Left kidney (tissue), 8 donors: ENCODE measurements at places on chromosomes 1 and 21.

DNA sequence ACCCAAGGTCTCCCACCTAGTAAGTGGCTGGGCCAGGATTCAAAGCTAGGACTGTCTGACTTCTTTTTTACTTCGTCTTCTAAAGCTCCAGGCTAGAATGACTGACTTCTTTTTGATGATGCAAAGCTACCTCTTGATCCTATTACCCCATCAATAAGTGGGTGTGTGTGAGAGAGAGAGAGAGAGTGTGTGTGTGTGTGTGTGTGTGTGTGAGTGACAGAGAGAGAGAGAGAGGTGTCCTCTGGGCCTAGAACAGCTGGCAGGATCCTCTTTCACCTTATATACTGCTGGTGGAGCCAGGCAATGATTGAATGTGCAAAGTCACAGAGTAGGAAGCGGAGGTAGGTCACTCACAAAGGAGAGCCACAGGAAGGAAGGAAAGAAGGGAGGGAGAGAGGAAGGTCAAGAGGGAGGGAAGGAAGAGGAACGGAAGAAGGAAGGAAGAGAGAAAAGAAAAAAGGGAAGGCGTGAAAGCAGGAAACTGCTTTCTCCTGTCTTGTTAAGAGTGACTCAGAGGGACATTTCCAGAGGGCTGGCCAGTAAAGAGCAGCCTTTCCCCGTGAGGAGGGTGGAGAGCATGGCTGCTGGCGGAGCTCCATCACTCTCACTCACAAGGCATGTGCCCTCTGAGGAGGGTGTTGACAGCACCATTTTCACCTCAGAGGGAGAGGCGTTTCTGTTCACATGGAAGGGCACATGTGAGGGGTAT, 68.9 kb downstream of the CDC7 start:
- no peak for DNase-seq

DNA sequence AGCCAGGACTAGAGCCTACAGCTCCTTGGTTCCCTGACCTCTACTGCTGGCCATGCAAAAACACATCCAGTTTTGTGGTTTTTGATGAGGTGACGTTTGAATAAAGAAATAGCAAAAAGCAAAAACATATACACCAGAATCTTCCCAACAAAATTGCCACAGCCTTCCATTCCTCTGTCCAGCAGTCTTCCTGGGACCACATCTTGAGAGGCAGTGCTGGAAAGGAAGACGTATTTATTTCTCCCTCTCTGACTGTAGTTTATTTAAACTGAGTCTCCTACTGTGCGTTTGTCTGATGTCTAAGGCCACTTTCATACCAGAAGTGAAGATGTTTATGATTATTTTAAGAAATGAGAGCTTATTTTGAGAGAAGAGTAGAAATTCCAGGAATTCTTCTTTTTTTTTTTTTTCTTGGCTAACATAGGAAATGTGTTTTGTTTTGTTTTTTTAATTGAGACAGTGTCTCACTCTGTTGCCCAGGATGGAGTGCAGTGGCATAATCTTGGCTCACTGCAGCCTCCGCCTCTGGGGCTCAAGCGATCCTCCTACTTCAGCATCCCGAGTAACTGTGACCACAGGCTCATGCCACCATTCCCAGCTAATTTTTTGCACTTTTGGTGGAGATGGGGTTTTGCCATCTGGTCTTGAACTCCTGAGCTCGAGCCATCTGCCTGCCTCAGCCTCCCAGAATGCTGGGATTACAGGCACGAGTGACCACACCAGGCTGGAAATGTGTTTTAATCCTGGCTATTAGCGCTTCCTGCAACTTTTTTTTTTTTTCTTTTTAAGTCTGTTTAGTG, 118.5 kb downstream of the ITSN1 start:
- no peak for DNase-seq

GRCh38 chr1:167924102-167924501, 10.2 kb upstream of the ADCY10 start:
- no peak for DNase-seq

DNA sequence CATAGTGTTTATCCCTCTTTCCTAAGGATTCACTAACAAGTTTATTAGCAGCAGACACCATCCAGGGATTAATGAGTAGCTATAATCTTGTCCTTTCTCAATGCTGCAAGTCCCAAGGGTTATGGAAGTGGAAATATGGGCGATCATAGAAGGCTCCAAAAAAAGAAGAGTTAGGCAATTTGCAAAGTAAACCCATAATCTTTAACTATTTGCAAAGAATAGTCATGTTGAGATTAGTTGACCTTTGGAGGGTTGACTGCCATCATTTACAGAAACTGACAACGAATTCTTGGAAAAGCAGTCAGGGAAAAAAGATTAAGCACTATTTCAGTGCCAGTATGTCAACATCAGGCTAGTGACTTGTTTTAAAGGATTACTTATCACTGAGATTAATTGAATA, 169.9 kb downstream of the KCNT2 start:
- no peak for DNase-seq

- no peak for DNase-seq
Observed at GRCh38 chr1:90452491-90452890, 264.6 kb downstream of the BARHL2 start.

DNA sequence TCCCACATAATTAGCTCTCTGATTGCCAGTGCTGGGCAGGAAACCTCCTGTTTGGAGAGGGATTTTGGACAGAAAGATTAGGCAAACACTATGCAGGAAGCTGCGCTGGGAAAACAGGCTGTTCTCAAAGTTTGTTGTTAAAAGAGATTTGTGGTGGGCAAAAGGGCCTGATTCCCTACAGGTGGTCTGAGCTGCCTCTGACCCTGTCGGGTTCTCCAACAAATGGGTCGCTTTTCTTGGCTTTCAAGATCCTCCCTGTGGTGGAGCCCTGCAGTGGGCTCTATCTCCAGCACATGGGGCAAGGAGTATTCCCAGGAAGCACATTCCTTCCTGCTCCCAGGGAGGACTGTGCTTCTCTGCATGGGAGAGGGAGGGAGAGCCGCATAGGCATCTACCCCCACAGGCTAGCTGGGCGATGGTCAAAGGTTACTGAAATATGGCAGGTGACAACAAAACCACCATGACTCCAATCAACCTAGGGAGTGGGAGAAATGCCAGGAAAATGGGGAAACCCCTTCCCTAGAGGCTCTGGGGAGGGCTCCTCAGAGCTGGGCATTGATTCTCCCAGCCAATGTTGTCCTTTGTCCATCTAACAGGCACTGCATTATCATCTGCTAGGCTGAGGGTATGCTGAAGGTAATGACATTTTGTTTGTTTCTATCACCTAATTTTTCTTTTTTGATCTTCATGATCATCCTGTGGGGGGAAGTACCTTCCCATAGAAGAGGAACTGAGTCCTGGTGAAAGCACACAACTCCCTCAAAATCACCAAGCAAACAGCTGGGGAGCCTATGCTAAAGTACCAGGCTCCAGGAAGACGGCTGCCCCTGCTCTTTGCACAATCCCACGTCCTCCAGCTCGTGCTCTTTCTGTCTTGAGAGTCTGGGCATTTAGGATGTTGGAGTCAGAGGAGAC, 85.3 kb downstream of the PLXNA2 start:
- DNase-seq: no peak

DNA sequence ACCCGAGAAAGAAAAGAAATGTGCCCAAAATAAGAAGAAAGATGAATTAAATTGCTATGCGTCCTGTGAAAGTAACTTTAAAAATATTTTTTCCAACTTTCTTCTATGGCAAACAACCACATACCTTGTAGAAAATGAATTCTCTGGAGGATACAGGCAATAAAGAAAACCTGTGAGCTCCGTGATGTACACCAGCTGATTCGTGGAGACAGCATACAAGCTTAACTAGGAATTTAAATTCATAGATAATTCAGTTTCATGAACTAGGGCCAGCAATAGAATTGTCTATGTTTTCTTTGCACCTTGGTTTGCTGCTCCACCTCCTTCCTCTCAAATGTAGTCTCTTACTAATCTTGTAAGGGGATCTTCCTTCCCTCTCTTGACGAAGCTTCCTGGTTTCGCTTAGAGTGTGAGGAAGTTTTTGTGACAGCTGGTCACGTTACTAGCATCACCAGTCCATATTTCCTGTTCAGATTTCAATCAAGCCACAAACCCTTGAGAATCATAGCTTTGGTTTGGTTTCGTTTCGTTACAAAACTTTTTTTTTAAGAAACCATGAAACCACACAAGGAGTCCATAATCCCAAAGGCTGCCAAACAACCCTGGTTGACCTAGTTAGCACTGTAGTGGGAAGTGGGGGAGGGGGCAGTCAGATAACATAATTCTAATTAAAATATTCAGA, 35.8 kb downstream of the GREM2 start:
- DNase-seq: no peak

- DNase-seq: peak; percentile 13
Observed at GRCh38 chr1:29849991-29850757, 613.9 kb downstream of the PTPRU start.

GRCh38 chr1:61337981-61338848, 255.9 kb downstream of the NFIA start:
- peak; percentile 78 for DNase-seq
